ENCODE measurements at places on chromosomes 12 and 14. TPM values are rescaled to one million over a fixed set of nuclear protein-coding genes. Genes with fewer than 3 reads are reported as not detected.

DNA sequence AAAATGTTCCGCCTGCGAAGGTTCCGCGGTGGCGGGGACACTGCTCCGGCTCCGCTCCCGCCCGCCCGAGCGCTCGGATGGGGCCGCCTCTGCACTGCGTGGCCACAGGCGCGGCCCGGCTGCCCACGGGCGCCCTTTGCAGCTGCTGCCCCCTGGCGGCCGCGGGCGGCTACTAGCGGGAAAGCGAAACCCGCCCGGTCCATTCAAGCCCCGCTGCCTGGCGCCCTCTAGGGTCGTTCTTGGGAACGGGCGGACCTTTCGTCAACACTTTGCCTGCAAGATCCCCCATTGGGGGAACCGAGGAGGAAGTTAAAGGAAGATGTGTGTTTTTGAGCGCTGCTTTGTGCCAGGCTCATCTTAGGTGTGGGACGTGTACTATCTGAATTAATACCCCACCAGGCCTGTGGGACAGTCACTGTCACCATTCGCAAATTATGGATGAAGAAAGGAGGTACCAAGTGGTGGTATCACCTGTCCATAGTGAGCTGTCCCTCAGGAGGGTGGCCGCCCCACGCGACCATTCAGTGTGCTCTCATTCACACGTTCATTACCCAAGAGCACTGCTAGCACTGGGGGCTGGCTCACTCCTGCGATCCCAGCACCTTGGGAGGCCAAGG, 19.4 kb downstream of the GPR132 start:
- DNase-seq: peak; percentile 33

- DNase-seq: no peak
Measured at GRCh38 chr14:93926245-93926872, 785 bp upstream of the FAM181A start.

GRCh38 chr12:71594214-71594948, 69.3 kb downstream of the ZFC3H1 start:
- no peak for DNase-seq

GRCh38 chr14:25887251-25887878, 710.5 kb downstream of the NOVA1 start:
- DNase-seq: no peak

DNA sequence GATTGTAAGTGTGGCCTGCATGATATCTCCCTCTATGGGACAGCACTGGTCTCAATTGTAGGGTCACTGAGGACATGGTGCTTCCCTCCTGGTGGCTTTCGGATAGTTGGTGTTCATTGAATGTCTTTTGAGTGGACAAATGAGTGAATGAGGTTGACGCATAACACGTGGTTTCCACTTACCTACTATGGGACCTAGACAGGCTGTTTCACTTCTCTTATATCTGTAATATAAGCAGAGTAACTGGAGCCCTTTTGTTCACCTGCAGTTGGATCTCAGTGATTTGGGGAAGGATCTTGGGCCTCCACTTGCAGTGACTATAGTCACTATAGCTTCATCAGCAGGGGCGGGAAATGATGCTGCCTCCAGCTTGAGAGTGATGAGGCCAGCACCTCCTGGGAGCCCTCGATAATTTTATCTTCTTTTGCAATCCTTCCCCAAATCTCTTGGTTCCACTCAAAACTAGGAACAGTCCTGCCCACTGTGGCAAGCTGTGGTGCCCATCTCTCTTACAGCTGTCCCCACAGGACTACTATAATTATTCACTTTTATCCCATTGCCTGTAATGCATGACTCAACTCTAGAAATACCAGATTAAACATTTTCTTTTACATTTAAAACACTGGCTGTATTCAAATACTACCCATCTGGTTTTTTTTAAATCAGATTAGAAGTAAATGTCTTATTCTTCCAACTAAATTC, 242.9 kb downstream of the CHST11 start:
- DNase-seq: no peak

- no peak for DNase-seq
Measured at GRCh38 chr14:33010495-33010894, 71.8 kb downstream of the NPAS3 start.

- DNase-seq: no peak
Measured at GRCh38 chr14:77498120-77498979, at the start of gene ISM2. Gene ISM2 (minus strand): TSS chr14:77498816. CDS start chr14:77498793, 23 bp downstream.

DNA sequence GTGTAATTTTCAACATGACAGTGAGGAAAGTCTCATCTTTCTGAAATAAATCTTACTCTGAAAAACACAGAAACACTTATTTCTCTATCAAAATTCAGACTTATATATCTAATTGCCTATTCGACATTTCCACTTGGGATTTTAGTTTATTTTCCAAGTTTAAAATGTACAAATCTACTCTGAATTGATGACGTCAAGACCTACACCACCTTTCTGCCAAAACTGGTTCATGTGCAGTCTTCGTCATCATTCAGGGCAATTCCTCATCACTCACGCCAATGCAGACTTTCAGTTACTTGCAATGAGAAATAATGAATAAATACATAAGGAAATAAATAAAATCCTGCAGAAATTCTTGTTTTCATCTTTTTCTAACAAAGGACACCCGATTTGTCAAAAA, 843.8 kb downstream of the C12orf50 start:
- DNase-seq: no peak

DNA sequence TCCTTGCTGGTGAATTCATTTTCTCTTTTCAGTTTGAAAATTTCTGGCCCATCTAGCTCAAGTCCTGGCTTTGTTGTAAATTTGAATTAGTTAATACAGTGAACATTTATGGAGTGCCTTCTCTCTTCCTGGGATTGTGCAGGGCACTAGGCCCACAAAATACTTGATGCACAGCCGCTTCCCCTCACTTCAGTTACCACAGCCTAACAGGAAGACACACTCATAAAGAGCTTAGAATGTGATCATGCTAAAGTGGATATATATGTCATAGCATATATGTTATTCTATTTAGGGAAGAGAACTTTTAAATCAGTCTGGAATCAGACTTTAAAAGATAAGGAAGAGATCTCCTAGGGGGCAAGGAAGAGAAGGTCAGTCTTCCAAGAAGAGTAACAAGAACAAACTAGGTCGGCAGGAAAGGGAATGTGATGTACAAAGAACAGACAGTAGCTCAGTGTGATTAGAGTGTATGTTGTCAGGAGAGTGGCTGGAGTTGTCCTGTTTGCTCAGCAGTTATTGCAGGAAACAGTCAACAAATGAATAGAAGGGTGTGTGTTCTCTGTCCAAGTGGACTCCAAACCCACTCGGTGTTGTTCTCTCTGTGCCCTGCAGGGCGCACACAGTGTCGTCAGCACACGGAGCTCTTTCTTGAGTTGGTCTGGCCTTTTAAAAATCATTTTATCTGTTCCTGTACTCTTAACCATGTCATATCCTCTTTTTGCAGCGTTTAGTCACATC, 74.4 kb downstream of the DAAM1 start:
- no peak for DNase-seq

GRCh38 chr14:103546652-103547454, 15.6 kb downstream of the BAG5 start:
- DNase-seq: no peak

DNA sequence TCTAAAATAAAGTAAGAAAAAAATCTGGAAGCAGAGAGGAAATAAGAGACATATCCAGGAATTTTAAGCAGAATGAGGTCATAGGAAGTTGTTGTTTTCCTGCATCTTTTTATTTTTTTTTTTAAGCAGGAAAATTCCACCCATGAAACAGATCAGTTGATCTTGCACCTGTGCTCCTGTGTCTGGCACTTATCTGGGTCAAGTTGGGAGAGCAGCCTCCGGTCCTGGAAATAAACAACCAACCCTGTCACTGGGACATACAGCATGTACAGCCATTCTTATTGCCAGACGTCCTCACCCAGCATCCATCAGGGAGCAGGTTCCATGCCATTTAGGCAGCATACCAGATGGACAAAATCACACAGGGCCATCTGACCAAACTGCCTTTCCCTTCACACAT, 266.0 kb upstream of the BTG1 start:
- no peak for DNase-seq

- DNase-seq: no peak
Measured at GRCh38 chr12:131507094-131507493, 203.8 kb upstream of the SFSWAP start.

The TPCN1 gene
- polyA plus RNA-seq: 46.8 TPM

- no peak for DNase-seq
Measured at GRCh38 chr12:113939867-113940266, 26.3 kb downstream of the RBM19 start.

GRCh38 chr12:65188179-65188701, 18.9 kb downstream of the LEMD3 start:
- DNase-seq: no peak

DNA sequence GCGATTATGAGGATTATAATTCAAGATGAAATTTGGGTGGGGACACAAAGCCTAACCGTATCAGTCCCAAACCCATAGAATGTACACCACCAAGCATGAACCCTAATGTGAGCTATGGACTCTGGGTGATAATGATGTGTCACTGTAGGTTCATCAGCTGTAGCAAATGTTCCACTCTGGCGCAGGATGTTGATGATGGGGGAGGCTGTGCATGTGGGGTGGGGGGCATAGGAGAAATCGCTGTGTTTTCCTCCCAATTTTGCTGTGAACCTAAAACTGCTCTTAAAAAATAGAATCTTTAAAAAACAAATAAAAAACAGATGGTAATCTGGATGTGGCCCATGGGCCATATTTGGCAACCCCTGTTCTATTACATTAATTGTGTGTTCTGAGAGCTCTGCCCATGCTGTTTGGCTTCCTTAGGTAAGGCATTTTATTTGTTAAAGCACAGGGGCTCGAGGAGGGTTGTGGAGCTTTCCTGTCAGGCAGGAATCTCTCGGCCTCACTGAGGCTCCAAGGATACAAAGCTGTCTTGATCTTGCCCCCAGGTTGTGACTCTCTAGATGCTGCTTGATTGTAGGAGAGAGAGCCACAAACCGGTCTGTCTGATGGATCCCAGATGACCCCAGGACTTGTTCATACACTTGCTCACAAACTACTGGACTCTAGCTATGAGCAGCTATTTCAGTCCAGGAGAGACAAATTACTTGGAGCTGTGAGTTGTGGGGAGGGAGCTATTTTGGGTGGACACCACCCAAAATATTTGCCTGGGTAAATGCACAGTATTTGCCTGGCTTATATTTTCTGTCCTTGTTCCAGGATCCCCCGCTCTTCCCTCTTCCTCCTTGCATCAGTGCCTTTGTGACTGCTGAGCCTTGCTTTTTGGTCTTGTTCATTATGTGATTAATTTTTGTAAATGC, 340.2 kb downstream of the MED13L start:
- DNase-seq: no peak

- no peak for DNase-seq
Measured at GRCh38 chr14:27750114-27750513, 1016.5 kb upstream of the FOXG1 start.

GRCh38 chr14:22552827-22553076, 36.3 kb downstream of the DAD1 start:
- DNase-seq: no peak

- no peak for DNase-seq
Measured at GRCh38 chr12:6963016-6963731, 7.3 kb downstream of the PHB2 start.

DNA sequence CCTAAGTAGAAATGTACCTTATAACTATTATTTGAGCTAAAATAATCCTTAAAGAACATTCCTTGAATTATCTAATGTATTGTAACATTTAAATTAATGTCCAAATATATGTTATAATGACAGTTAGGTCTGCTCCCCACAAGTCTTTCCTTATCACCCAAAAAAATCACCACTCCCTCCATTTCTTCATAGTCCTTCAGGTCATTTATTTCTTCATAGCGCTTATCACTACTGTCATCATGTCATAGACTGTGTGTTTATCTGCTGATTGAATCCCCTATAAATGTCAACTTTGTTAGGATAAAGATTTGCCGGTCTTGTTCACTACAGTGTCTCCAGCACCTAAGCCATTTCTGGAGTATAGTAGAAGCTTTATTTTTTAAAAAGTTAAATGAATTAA, 12.0 kb downstream of the LUM start:
- DNase-seq: no peak

GRCh38 chr12:131454418-131455217, 256.3 kb upstream of the SFSWAP start:
- DNase-seq: peak; percentile 29

The P2RX7 gene
- 1.2 TPM for polyA plus RNA-seq

The SMARCC2 gene
- 129 TPM for polyA plus RNA-seq

GRCh38 chr12:75892731-75893408, 138.7 kb downstream of the PHLDA1 start:
- no peak for DNase-seq

DNA sequence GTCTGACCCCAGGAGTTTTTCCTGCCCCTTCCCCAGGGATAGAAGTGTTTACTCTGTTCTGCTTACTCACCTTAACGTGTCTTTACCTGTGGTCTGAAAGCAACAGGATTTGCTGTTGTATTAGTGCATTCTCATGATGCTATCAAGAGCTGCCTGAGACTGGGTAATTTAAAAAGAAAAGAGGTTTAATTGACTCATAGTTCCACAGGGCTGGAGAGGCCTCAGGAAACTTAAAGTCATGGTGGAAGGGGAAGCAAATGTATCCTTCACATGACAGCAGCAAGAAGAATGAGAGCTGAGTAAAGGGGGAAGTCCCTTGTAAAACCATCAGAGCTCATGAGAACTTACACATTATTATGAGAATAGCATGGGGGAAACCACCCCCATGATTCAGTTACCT, 240.4 kb downstream of the SNAPC1 start:
- no peak for DNase-seq

The LRRK2 gene
- 9.1 TPM for polyA plus RNA-seq

- DNase-seq: no peak
Measured at GRCh38 chr14:59229653-59230406, 41.4 kb downstream of the DAAM1 start.

DNA sequence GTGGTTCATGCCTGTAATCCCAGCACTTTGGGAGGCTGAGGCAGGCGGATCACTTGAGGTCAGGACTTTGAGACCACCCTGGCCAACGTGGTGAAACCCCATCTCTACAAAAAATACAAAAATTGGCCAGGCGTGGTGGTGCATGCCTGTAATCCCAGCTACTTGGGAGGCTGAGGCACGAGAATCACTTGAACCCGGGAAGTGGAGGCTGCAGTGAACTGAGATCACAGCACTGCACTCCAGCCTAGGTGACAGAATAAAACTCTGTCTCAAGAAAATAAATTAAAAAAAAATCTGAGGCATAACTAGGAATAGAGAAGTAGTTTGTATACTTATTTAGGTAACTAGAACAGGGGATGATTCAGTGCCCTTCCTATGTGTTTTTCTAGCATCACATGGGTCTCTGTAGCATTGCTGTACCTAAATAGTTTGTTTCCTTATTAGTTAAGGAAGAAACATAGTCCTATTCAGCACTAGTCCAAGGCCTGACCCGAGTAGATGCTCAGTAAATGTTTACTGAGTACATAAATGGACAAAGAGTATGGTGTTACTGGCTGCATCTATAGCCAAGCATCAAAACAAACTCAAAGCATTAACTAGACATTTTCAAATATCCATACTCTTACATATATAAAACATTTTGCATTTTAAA, 21.7 kb downstream of the TAOK3 start:
- DNase-seq: no peak

DNA sequence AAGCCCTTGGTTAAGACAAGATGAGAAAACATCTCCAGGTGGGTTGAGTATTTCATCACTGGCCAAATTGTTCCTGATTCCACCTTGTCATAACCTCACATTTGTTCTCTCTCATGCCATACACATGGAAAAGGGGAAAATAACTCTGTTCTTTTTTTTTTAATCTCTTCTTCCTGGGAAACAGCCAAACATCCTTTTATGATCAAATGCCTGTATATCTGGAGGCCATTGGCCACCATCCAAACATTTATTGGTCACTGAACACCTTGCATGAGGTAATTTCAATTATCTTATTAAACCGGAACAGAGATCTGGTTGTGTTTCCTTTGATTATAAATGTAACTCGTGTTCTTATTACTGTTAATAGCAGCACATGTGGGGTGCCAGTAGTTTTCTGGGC, 469.6 kb downstream of the NPAS3 start:
- DNase-seq: no peak

The DIP2B gene
- polyA plus RNA-seq: 25.7 TPM

The KCNH3 gene
- 4.4 TPM for polyA plus RNA-seq

Measured in left renal pelvis (tissue), 4 donors.